Right cardiac atrium (tissue), 5 donors: ENCODE measurements at places on chromosomes 4 and X. TPM values are rescaled to one million over a fixed set of nuclear protein-coding genes. Genes with fewer than 3 reads are reported as not detected.

- no peak for DNase-seq
These were observed 25.4 kb downstream of the SORCS2 start for GRCh38 chr4:7217474-7218321.

- no peak for DNase-seq
These were observed 12.0 kb upstream of the KDM5C start for GRCh38 chrX:53237056-53237455.

Gene GYPE
- total RNA-seq = 0.62 TPM

DNA sequence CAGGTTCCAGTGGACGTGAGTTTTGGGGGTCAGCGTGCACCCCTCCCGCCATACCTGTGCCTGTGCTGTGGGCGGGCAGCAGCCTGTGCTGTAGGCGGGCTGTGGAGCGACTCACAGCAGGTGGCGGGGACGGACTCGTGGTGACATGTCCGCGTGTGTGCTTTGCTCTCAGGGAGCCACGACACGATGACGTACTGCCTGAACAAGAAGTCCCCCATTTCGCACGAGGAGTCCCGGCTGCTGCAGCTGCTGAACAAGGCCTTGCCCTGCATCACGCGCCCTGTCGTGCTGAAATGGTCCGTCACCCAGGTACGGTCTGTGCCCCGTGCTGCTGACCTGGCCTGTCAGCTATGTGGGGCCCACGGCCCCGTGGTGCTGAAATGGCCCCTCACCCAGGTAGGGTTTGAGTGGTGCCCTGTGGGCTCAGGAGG lies 7.4 kb downstream of the PLCXD1 start:
- no peak for DNase-seq
